Esophagus squamous epithelium (tissue), 5 donors: ENCODE measurements at places on chromosomes 16 and 17.

GRCh38 chr17:59812139-59812538, 80.6 kb downstream of the TUBD1 start:
- DNase-seq = no peak

DNA sequence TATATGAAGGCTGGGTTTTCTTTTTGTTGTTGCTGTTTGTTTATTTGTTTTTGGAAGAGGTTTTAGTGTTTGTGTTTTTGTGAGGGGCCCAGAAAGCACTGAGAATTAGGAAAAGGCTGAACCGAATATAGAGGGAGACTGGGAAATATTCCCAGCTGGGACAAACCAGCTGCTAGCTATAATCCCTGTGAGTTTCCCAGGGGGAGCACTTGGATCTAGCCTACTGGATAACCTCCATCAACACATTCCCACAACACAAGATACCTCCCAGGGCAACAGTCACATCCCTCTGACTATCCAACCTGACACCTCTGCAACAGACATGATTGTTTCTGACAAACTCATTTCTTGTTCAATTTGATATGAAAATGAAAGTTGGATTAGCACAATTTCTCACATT, 16.7 kb downstream of the CDH11 start:
- DNase-seq = no peak

DNA sequence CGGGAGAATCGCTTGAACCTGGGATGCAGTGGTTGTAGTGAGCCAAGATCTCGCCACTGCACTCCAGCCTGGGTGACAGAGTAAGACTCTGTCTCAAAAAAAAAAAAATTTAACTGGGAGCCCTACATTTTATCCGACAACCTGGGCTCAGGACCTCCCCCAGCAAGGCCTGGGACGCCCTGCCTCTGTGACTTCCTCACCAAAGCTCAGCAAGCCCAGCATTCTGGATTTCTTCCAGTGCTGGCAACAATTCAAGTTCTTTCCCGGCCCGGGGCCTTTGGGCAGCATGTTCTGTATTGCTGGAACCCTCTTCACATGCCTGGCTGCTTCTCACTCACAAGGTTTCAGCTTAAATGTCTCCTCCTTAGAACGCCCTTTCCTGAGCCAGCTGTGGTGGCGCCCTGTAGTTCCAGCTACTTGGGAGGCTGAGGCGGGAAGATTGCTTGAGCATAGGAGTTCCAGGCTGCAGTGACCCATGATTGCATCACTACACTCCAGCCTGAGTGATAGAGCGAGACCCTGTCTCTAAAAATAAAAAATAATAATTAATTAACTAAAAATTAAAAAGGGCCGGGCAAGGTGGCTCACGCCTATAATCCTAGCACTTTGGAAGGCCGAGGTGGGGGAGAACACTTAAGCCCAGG, 15.9 kb upstream of the MEIOB start:
- DNase-seq = no peak

GRCh38 chr17:51725185-51725584, 433.3 kb downstream of the CA10 start:
- no peak for DNase-seq

- no peak for DNase-seq
Observed at GRCh38 chr17:11682646-11683045, 84.4 kb downstream of the DNAH9 start.

- no peak for DNase-seq
Observed at GRCh38 chr17:57615836-57616757, 129.0 kb downstream of the CCDC182 start.

- DNase-seq = no peak
Observed at GRCh38 chr16:9874219-9874618, 308.0 kb downstream of the GRIN2A start.

DNA sequence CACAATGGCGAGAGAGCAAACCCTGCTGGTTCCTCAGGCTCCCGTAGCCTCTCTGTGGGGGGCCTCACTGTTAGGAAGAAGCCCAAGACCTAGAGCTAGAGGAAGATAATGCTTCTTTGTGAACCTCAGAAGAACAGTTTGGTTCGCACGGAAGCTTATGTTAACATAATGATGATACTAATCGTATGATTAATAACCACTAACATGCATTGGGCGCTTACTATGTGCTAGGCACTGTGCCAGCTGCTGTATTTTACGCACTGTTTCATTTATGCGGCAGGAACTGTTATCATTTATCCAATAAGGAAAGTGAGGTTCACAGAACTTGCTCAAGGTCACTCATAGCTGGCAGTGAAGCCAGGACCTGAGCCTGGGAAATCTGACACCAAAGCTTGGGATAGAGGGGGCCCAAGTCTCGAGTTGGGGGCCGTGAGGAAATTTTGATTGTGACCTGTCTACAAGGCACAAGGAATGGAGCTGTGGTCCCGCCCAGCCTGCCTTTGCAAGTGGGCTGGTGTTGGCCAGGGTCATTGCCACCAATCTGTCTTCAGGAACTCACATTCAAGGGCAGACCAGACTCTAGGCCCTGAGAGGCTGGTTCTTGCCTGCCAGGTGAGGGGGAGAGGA, 6.8 kb downstream of the PRCD start:
- DNase-seq = no peak

DNA sequence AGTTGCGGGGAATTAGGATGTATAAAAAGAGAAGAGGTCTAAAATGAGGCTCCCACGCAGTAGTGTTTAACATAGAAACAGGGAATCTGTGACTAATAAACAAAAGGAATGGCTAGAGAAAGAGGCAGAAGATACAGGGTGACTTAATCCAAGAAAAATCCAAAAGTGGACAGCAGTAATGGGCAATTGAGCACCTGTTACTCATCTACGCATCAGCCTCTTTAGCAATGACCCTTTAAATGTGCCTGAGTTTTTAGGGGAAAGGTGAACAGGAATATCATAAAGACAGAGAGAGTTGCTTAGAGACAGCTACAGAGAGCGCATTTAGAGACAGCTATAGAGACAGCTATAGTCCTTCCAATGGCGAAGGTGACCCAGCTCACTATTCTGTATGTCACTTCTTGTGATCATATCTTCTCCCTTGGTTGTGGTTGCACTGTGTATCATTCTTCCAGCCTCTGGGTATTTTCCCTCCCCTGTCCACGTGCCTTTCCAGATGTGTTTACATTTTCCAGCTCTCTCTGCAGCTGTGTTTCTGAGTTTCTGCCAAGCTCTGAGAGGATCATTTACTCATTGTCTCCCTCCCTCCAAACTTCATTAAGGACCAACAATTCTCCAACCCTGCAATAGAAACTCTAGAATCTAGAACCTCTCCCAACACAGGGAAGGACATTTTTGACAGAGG, 61.5 kb downstream of the MYOCD start:
- no peak for DNase-seq

DNA sequence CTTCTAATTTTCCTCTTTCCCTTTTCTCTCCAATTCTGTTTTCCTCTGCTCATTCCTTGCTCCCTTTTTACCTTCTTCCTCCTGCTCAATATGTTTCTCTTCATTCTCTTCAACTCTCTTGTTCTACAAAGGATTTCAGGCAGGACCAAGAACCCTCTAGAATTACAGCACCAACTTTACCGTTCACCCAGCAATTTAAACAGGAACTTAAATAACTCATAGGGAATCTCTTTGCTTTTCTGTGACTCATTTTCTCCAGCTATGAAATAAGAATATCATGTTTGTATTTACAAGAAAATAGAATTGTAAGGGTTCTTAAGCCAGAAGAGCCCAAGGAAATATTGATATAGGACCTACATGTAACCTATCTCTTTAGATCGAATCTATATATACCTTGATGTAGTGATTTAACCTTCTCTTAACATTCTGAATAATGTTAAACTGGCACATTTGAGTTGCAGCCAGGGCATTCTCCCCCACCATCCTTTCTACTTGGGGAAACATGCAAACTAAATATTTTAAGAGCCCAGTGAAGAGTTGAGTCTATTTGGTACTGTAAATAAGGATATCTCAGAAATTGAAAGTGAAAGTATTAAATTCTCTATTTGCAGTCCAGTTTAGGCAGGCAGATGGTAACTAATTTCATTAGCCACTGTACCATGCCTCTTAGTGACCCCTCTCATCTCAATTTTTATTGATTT, 137.0 kb downstream of the ANKFN1 start:
- no peak for DNase-seq

DNA sequence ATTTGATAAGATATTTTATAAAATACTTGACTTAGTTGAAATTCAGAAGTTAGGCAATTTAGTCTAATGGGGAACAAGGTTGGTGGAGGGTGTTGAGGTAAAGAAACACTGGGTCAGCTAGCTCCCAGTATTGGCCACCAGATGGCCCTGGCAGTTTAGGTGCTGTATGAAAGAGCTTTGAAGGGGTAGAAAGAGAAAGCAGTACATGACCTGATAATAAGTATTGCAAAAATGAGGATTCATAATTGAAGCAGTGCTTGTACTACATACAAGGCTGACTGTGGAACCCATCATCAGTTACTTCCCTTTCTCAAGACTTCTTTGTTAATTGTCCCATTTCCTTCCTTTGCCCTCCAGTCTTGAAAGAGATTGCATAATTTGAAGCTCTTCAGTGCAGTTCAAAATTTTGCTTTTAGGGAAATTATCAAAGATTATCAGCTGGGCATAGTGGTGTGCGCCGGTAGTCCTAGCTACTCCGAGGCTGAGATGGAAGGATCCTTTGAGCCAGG, 29.4 kb downstream of the TANC2 start:
- no peak for DNase-seq

DNA sequence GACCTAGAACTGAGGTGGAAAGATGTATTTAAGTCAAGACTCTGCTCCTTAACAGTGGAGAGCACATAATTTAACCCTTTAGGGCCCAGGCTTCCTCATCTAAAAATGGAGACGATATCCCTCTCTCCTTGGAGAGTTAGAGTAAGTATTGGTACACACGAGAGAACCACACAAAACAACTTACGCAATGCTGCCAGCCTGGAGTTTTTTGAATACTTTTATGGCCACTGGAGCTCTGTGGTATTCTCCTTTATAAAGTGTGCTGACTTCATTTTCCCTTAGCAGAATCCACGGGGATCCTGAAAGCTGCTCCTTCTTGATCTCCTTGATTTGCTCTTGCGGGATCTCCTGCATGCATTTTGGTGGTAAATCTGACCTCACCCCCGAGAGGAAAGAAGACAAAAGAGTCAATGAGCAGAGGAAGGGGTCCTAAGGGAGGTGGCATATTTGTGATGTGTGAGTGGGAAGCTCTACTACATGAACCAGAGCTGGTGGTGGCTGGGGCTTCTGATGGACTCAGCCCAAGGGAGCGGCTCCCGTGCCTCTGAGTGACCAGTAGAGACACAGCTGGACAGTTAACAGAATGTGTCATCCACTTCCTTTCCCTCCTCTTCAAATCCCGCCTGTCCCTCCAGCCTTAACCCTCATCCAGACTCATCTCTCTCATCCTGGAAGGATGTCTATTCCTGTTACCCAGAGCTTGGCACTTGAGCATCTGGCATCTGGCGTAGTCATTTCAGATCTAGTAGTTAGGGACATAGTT, 9.4 kb downstream of the MLKL start:
- no peak for DNase-seq

DNA sequence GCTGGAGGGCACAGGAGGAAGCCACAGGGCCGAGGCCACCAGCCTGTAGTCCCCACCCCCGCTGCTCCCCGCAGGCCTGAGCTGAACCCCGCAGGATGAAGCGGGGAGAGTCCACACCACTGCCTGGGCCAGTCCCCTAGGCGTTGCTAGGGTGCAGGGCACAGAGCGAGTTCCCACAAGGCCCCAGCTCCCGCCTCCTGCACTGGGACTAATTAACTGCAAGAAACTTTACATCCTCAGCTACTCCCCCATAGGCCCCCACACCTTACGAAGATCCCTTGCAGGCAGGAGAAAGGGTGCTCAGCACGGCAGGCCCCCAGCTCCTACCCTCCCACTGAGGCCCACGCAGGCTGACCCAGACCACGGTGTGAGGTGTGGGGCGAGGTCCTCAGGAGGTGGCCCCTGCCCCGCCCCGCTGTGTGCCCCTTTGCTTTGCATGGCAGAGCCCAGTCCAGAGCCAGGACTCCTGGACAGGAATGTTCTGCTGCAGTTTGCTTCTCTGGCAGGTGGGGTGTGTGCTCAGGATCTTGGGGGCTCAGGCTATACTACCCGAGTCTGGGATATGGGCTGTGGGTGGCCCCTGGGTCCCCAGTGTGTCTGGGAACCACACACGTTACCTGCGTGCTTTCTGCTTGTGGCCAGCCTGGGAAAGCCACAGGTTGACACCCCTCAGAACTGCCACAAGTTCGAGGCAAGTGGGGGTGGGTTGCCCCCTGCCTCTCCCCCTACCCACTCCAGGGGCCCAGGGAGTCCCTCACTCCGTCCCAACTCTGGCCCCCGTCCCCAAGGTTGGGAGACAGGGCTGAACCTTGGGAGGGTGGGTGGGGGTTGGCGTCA, 1.2 kb downstream of the GNG13 start:
- DNase-seq = no peak

DNA sequence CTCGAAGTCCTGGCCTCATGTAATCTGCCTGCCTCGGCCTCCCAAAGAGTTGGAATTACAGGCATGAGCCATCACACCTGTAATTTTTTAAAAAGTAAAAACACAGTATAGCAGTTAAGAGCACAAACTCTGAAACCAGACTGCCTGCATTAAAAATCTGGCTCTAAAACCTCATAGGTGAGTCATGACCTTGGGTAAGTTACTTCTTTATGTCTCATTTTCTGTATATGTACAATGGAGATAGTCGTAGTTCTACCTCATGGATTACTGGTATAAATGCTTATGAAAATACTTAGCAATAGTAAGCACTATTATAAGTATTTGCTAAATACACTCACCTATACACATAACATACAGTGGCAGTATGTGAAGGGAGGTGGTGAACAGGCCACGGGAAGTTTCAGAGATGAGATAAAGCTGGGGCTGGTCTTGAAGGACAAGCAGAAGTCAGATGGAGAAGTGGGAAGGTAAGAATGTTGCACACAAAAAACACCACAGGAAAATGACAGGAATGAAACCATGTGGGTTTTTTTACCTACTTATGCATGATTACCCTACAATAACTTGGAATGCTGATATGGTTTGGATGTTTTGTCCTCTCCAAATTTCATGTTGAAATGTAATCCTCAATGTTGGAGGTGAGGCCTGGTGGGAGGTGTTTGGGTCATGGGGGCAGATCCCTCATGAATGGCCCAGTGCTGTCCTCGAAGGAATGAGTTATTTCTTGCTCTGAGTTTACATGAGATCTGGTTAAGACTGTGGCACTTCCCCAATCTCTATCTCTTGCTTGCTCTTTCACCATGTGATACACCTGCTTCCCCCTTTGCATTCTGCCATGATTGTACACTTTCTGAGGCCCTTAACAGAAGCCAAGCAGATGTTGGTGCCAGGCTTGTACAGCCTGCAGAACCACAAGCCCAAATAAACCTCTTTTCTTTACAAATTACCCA, 33.9 kb downstream of the ZNF652 start:
- DNase-seq = no peak

DNA sequence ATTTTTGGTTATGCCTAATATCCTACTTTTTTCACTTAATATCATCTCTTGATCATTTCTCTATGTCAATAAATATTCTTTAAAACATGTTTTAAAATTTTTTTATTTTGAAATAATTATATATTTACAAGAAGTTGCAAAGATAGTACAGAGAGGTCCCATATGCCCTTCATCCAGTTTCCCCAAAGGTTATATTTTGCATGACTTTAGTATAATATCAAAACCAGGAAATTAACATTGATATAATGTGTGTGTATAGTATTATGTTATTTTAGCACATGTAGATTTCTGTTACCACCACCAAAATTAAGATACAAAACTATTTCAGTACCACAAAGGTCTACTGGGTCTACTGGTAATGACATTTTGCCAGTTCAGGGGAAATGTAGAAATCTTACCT, 60.7 kb downstream of the EFCAB5 start:
- no peak for DNase-seq

GRCh38 chr16:2710021-2710710, 9.9 kb downstream of the PRSS27 start:
- no peak for DNase-seq

GRCh38 chr17:77734371-77735080, 224.0 kb upstream of the TNRC6C start:
- DNase-seq = no peak

GRCh38 chr16:27449434-27450195, 47.6 kb downstream of the IL21R start:
- DNase-seq = no peak
